ENCODE measurements at places on chromosomes 11 and 22.

GRCh38 chr11:1368966-1369365 lies 20.8 kb upstream of the BRSK2 start:
- no peak for DNase-seq

- DNase-seq = peak; percentile 28
These were observed 929 bp downstream of the PRDM10 start for GRCh38 chr11:130001461-130002351.

DNA sequence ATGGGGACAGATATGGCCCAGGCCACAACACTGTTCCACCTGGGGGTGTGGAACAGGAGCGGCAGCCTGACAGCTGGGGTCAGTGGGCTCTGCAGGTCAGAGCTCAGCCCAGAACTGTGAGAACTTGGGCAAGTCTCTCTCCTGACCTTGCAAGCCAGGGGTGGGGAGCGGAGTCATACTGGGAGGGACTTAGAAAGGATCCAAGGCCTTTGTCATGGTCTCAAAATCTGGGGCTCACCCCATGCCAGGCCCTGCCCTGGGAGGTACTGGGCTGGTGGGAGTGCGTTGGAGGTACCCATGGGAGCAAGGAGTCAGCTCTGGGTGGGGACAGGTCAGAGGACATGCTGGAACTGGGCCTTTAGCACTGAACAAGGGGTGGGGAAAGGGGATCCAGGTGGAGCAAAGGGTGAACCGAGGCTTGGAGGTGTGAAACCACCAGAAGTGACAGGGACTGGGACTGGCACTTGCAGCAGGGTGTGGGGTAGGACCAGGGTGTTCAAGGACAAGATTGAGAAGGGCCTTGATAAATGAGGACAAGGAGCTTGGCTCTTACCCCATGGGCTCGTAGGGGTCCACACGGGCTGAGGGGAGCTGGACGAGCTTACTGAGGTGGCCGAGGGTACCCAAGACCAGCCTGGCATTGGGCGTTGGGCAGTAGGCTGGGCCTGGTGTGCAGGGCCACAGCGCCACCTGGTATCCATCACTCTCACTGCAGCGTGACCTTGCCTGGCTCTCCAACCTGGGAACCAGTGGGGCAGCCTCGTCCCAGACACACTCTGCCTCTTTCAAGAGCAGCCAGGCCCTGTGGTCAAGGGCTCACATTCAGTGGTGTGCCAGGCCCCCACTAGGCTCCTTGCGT lies 7.4 kb upstream of the PMM1 start:
- DNase-seq = peak; percentile 60

- no peak for DNase-seq
These were observed 17.9 kb downstream of the TUB start for GRCh38 chr11:8098879-8099278.

DNA sequence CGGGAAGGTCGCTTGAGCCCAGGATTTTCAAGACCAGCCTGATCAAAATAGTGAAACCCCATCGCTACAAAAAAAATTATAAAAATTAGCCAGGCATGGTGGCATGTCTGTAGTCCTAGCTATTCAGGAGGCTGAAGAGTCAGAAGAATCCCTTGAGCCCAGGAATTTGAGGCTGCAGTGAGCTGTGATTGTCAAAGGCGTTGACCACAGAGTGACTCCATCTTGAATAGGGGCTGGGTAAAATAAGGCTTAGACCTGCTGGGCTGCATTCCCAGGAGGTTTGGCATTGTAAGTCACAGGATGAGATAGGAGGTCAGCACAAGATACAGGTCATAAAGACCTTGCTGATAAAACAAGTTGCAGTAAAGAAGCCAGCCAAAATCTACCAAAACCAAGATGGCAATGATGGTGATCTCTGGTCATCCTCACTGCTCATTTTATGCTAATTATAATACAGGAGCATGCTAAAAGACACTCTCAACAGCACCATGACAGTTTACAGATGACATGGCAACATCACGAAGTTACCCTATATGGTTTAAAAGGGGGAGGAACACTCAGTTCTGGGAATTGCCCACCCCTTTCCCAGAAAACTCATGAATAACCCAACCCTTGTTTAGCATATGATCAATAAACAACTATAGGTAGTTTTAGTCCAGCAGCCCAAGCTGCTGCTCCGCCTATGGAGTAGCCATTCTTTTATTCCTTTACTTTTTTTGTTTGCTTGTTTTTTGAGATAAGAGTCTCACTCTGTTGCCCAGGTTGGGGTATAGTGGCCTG lies 2.8 kb upstream of the RDX start:
- DNase-seq = no peak

GRCh38 chr11:79330651-79331050 lies 110.2 kb downstream of the TENM4 start:
- no peak for DNase-seq

- no peak for DNase-seq
These were observed 203.6 kb upstream of the SESN3 start for GRCh38 chr11:95434489-95435057.

DNA sequence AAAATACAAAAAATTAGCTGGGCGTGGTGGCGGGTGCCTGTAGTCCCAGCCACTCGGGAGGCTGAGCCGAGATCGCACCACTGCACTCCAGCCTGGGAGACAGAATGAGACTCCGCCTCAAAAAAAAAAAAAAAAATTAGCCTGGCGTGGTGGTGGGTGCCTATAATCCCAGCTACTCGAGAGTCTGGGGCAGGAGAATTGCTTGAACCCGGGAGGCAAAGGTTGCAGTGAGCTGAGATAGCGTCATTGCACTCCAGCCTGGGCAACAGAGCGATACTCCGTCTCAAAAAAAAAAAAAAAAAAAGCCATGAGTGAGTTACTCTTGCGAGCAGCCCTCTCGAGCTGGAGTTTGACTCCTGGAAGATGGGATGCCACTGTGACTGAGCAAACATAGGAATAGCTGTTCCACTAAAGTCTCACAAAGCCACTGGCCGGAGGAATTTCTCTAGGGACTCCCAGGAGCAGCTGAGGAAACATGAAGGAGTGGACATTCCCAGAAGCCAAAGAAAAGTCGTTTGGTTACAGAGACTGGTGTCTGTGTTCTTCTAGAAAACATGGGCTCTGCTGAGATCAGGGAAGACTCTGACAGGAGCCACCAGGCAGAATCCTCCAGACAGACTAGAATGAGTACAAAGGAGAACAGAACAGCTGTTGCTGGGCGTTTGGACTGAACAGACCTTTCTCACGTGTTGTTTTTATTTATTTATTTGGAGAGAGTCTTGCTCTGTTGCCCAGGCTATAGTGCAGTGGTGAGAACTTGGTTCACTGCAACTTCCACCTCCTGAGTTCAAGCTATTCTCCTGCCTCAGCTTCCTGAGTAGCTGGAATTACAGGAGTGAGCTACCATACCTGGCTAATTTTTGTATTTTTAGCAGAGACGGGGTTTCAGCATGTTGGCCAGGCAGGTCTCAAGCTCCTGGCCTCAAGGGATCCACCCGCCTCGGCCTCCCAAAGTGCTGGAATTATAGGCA lies 32.4 kb upstream of the MYH9 start:
- no peak for DNase-seq

- DNase-seq = no peak
These were observed 779.1 kb downstream of the BRD1 start for GRCh38 chr22:49048591-49048990.

GRCh38 chr22:29801796-29802195 lies 34.6 kb downstream of the UQCR10 start:
- DNase-seq = no peak

- no peak for DNase-seq
These were observed 107.1 kb downstream of the OPCML start for GRCh38 chr11:133425245-133425644.

Data from cardiac fibroblast (primary cell).